ENCODE measurements at places on chromosomes 13 and 19. TPM values are rescaled to one million over a fixed set of nuclear protein-coding genes. Genes with fewer than 3 reads are reported as not detected.

DNA sequence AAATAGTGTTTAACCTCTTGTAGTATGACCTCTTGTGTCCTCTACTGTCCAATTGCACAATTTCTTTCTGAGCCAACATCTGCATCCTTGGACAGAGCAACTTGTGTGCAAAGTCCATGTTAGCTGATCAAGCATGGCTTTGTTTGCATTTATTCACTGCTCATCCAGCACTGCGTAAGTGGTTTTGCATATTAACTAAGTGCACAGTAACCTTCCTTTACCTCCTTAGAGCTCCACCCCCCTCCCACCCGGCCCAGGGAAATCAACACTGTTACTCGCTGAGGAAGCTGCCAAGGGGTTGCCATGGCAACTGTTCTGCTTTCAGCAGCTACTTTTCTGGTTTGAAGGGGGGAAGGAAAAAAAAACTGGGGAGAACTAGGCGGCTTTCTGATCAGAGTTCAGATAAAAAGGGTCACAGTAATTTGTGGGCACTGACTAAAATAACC, 153.5 kb upstream of the KLF12 start:
- DNase-seq = peak; percentile 30

DNA sequence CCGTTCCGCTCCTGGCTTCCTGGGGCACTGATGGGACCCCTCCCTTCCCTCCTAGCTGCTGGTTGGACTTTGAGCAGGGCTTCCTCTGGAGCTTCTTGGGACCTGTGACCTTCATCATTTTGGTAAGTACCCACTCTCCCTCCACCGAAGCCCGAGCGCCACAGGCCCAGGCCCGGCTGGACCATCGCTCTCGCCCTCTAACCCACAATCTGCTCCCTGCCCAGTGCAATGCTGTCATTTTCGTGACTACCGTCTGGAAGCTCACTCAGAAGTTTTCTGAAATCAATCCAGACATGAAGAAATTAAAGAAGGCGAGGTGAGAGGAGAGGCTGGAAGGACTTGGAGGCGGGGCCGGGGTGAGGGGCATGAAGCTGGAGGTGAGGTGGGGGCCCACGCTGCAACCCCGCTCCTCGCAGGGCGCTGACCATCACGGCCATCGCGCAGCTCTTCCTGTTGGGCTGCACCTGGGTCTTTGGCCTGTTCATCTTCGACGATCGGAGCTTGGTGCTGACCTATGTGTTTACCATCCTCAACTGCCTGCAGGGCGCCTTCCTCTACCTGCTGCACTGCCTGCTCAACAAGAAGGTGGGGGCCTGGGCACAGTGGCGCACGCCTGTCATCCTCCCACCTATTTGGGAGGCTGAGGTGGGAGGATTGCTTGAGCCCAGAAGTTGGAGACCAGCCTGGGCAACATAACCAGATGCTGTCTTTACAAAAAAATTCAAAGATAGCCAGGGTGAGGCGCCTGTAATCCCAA, 12.3 kb downstream of the DDX39A start:
- DNase-seq = no peak

DNA sequence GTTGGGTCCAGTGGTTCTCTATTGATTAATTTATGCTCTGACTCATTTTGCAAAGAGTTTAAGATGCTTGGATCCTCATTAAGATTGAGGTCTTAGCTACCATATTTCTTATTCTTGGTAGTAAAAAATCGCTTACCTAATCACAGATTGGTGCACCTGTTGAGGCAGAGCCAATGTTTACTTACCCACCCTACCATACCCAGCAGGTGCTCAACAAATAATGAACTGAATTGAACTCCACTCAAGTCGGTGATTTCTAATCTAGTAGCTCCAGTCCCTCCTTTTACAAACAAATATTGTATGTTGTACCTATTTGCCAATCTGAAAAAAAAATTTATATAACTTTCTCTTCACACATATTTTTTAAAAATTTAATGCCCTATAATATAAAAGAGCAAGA, 361.0 kb downstream of the FGF14 start:
- DNase-seq = no peak

DNA sequence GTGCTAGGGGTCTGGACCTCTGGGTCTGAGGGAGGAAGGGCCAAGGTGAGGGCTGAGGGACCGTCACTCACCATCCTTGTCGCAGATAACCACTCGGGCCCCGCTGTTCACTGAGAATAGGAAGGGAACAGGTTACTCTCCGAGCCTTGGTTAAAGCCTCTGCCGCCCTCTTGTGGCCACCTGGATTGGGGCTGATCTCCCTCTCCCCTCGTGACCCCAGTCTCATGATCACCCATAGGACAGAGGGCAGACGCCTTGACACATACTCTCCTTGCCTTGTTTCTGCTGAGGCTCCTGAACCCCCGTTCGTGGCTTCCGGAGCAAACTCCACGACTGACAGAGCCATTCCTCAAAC, 580 bp downstream of the HSD17B14 start:
- DNase-seq = peak; percentile 91

Gene NECTIN2
- 46.5 TPM for total RNA-seq

DNA sequence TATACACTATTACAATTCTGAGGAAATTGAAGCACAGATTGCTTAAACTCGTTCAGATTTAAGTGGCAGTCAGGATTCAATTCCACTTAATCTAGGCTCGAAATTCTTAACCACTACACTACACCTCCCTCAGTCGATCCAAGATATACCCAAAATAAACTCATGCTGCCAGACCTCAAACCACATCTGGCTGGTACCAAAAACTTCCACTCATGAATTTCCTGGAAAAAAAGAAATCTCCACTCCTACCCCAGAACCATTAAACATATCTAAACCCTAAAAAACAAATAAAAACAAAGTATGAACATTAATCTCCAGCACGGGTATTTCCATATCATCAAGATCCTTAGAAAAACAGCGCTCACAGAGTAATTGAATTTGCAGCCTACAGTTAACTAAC, 1.1 kb downstream of the ZFP30 start:
- DNase-seq = no peak

GRCh38 chr13:59856281-59856810, 307.4 kb downstream of the DIAPH3 start:
- no peak for DNase-seq

Gene NALCN
- total RNA-seq = 8.5 TPM

Gene HS6ST3
- total RNA-seq = 0.05 TPM

Gene BCL3
- total RNA-seq = 24.4 TPM
